NCI-H1930 (cell line): ENCODE measurements at places on chromosomes 3 and 15.

DNA sequence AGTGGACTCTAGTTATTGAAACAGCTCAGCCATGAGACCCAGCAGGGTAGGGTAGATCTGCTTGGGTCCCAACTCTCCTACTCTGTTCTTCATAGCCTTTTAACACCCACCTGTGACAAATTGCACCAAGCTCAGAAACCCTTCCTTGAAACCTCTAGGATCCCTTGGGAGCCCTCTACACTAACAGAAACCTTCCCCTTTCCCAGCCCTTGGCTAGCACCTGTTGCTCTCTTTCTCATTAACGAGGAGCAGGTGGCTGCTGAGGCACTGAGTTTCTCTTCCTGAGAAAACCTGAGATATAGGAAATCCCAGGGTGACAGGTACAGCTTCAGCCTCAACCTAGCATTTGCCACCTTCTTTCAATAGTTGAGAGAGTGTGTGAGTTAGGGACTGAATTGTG, 88.3 kb upstream of the CLSTN2 start:
- DNase-seq = no peak

GRCh38 chr3:126338790-126339288, 18.4 kb downstream of the KLF15 start:
- DNase-seq = no peak

- no peak for DNase-seq
Observed at GRCh38 chr3:155079468-155079745, 712 bp upstream of the MME start.

GRCh38 chr3:194470615-194471014, 16.2 kb downstream of the ATP13A3 start:
- DNase-seq = no peak

- DNase-seq = no peak
Observed at GRCh38 chr3:184218814-184219213, 10.6 kb upstream of the VWA5B2 start.

DNA sequence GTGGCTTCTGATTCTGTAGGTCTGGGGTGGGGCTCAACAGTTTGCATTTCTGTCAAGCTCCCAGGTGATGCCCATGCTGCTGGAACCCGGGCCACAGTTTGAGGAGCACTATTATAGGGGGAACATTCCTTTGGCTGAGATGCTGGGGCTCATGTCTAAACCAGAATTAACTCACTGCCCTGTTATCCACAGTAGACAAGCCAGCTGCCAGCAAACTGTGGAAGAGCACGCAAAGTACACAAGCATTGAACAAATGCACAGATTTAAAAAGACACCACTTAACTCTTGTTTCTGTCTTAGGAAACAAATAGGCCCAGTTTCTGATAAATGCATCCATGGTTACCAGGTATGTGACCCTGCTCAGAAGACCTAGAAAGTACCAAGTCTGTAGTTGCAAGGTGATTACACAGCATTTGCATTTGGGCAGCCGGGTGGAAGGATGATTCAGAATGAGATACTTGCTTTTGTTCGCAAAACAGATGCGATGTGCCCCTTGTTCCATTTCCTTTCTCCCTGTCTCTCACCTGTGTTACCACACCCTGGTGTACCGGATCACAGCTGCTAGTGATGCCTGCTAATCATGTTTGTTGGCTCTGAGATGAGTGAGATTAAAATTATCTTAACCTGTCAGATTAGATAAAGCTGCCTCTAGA, 12.4 kb downstream of the GYG1 start:
- no peak for DNase-seq
